Left forelimb (tissue), 1 donor: ENCODE measurements at places on chromosomes 7 and 10.

DNA sequence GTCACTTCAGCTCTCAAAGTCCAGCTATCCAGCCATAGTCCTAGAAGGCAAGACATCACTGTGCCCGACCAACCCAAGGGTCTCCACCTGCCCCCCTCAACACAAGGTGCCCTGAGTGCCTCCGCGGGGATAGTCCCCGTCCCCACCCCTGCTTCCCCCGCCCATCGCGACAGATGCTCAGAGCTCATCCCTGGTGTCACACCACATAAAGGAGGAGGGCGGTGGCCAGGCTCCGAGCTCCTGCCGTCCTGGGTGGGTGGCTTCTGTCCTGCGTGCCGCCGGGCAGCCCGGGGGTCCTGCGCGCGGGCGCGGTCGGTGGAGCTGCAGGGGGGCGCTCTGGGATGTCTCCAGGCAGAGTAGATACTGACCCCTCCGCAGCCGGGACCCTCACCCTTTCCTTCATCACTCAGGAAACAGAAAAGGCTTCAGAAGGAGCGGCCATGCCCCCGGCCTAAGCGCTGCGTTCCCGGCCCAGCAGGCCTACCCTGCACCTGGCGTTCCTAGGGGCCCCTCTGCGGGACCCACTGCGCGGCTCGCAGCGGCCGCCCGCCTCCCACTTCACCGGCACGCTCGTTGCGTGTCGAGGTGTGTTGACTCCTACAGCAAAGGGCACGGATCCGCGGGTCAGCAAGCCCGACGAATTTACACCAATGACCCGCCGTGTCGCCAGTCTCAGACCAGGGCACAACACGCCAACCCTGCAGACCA, 53.4 kb downstream of the ALOX5 start:
- DNase-seq = no peak

- no peak for DNase-seq
Observed at GRCh38 chr10:51031950-51032349, 42.3 kb upstream of the PRKG1 start.

DNA sequence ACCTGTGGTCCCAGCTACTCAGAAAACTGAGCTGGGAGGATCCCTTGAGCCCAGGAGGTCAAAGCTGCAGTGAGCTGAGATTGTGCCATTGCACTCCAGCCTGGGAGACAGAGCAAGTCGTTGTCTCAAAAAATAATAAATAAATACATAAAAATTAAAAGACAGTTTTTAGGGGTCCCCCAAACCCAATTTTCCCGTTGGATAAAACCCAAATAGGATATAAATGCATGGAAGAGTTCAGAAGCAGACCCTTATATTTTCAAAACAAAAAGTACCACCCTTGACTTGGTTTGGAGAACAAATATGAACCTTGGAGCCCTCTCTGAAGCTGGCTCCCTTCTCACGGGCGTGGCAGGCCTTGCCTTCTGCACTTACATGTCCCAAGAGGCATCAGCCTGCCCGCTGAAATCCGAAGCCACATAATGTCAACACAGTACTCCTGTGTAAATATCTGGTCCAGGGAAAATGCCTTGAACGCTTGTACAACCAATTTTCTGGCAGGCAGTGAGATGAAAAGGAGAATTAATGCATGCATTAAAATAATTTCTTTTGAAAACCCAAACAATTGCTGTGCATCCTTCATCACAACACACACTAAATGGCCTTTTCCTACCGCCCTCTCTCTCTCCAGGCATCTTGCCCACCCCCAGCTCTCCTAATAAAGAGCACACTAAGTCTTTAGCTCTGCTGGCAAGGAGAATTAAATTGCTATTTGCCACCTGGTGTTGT, 46.4 kb upstream of the PARD3 start:
- DNase-seq = no peak

DNA sequence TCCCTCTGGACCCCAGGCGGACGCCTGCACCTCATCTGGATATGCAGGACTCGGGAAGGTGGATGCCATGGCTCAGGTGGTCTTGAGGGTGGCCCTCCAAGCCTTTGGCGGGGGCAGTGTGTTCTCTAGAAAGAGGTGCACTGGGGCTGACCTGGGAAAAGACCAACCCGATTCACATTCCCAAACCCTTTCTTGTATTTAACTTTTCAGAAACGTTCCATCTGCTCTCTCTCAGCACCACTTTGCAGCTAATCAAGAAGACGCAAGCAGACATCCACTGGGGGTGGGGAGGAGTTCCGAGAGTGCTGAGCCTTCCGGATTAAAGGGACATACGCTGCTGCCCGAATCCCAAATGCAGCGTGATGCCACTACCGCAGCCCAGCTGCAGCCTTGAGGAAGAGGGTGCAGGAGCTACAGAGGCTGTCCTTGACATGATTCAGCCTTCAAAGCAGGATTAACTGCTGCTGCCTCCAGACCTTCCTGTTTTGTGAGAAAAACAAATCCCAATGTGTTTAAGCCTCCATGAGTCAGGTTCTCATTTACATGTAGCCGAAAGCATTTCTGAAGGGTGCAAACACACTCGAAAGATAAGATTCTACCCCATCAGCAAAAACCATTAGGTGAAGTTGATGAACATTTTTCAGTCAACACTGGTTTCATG, 39.9 kb downstream of the RBM17 start:
- DNase-seq = no peak

DNA sequence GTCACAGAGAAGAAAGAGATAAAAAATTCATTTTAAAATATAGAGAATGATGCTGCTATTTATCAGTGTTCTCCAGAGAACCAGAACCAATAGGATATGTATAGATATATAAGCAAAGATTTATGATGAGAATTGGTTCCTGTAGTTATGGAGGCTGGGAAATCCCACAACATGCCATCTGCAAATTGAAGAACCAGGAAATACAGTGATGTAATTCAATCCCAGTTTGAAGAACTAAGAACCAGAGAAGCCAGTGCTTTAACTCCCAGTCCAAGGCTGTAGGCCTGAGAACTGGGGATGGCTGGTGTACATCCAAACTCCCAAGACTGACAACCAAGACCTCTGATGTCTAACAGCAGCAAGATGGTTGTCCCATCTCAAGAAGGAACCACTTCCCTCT, 192.9 kb upstream of the PLXDC2 start:
- no peak for DNase-seq

- DNase-seq = peak; percentile 83
Observed at GRCh38 chr10:31157123-31158010, 125.7 kb upstream of the ZNF438 start.

- DNase-seq = no peak
Observed at GRCh38 chr7:158955146-158955870, 99.0 kb downstream of the DYNC2I1 start.

DNA sequence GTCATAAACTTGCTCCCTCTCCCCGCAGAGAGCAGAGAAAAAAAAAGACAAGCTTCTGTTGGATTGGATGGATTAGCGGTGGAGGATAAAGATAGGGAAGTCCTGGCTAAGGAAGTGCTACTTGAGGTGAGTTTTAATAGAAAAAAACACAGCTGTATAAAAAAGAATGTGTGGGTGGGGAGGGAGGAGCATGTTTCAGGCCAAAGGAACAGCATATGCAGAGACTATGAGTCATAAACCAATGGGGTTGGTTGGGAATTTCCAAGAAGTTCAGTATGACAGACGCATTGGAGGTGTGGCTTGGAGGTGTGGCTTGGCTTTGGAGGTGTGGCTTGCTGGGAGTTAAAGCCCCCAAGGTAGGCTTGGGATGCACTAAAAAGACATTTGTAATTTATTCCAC, 103.0 kb upstream of the LSM8 start:
- no peak for DNase-seq

GRCh38 chr7:100413889-100414288, 14.6 kb downstream of the ZCWPW1 start:
- DNase-seq = no peak

- no peak for DNase-seq
Observed at GRCh38 chr7:35652124-35652523, 42.8 kb downstream of the HERPUD2 start.

DNA sequence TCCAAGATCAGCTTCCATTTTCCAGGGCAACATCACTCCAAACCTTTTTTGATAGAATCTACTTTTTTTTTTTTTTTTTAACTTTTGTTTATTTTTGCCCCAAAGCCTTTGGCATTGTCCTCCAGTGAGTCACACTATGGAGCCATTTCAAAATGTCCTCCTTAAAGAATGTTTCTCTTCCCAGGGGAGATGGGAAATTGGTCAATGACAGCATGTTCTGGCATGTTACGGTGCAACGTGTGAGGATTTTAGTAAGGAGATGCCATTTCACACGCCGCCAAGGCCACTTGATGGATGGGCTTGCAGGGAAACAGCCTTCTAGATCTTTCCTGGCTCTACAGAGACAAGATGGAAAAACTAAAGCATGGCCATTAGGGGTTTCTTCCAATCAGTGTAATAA, 30.7 kb upstream of the TRIL start:
- DNase-seq = no peak

DNA sequence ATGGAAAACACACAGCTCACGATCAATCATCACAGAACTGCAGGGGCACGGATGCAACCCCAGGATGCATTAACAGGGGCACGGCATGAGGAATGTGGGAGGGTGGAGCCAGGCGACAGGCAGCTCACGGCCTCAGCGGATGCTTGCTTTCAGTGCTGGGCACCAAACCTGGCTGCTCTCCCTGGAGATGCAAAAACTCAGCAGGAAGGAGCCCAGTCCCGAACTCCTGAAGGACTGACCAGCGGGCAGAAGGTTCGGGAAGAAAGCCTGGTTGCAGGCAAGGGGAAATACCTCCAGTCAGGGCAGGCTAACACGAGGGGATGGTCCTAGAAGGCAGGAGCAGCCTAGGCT, 66.8 kb downstream of the CHST15 start:
- no peak for DNase-seq

- no peak for DNase-seq
Observed at GRCh38 chr7:151374139-151374538, 32.5 kb downstream of the NUB1 start.

- no peak for DNase-seq
Observed at GRCh38 chr7:97096661-97097060, 20.8 kb upstream of the SDHAF3 start.

DNA sequence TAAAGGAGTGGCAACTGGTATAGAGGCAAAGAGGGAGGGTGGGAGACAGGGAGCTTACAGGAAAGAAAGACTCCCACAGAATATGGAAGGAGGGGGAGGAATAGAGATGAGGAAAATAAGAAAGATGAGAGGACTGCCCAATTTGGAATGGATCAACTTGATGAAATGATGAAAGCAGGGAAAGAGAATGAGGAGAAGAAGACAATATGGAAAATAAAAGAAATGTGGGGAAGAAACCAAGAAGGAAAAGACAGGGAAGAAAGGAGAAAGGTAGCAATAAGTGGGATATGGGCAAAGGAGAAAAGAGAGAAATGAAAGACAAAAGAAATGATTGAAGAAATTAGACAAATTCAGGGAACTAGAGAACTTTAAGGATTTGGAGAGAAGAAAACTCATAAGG, 3.0 kb downstream of the KEL start:
- no peak for DNase-seq

DNA sequence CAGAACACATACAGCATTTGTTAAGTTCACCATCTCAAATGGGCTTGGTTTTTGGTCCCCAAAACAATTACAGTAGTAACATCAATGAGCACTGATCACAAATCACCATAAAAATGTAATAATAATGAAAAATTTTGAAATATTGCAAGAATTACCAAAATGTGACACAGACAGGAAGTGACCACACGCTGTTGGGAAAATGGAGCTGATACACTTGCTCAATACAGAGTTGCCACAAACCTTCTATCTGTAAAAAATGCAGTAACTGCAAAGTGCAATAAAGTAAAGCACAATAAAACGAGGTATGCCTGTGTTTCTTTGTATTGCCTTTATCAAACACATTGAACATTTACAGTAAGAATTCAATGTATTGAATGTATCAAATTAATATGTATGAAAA, 262.7 kb downstream of the CTNNA3 start:
- no peak for DNase-seq
